HFFc6 (cell line): ENCODE measurements at places on chromosomes 13 and 19. TPM values are rescaled to one million over a fixed set of nuclear protein-coding genes. Genes with fewer than 3 reads are reported as not detected.
A peak's percentile ranks its signal among the peaks of the same experiment; 100 is the strongest.

DNA sequence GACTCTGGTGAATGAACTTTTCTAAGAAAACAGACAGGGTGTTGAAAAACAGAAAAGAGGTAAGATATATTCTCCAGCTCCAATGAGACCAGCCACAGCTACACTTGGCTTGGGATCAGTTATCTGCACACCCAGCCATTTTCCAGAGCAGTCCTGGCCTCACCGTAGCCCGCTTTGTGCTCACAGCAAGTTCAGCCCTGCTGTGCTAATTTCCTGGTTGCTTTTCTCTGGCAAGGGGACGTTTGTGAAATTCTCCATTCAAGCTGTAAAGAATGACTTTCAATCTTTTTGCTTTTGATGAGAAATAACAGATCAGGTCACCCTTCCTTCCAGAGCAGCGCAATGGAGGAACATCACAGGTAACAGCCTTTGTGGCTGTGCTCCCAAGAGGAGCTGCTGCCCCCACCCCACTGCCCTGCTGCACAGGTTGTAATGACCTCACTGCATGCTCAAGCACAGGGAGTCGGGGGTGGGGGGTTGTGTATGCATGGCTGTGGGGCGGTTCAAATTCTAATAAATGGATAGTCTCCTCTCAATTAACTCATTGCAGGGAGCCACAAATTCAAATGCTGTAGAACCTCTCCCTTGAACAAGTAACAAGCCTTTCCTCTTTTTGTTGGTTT lies 516.6 kb upstream of the NBEA start:
- H3K4me1 ChIP-seq = peaks cover 9% of the 10 kb centered on the region; the same call in 1 of the 2 replicates
- H3K36me3 ChIP-seq = no peaks in the 10 kb centered on the region
- no peak overlapping the region for H3K4me3 ChIP-seq

DNA sequence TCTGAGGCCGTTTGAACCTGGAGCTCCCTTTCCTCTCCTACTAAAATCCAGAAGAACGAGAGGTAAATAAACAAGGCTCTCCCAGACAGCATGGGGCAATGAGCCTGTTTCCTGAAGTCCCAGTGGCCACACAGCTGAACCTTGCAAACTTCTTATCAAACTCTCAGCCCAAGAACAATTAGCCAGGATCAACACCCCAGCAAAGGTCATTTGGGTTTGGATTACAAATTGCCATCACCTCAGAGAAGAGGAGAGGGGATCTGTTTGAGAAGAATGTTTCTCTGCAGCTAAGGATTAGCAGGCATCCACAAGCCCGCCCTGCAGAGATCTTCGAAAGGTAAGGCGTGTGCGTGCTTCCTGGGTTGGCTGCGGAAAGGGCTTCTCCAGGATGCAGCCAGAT lies 201.9 kb upstream of the SOX1 start:
- peaks cover 15% of the 10 kb centered on the region for H3K36me3 ChIP-seq
- H3K4me1 ChIP-seq = no peaks in the 10 kb centered on the region
- no peak overlapping the region for H3K4me3 ChIP-seq

DNA sequence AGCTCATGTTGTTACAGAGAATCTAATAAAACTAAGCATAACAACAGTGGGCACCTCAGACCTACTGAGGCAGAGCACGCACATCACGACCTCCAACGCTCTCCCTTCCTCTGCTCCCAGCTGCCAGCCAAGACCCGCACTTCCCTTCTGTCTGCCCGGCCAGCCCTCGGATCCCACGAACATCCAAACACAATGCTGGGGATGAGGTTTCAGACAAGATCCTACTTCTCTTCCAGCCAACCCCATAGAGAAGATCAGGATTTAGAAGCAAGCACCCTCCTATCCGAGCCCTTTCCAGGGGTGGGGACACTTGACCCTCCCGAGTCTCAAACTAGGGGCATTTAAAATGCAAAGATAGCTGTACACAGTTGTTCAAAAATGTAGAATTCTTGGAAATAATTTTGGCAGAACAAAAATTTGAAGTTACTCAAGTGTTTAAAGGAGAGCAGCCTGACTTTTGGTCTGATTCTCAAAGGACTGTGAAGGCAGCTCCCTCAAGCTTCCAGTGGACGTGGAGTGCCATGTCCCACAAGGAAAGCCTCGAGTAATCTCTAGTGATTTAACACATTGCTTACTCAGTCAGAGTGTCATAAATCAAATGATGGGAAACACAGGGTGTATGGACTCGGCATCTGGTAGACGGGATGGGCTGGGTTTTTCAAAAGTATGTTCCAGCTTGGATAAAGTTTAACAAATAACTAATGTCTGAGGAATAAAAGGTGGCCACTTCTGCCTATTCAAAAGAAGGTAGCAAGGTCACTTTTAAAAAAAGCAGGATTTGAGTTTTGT lies 32.8 kb downstream of the ANKRD10 start:
- peaks cover 32% of the 10 kb centered on the region for H3K4me1 ChIP-seq
- no peak overlapping the region for H3K27ac ChIP-seq
- no peak overlapping the region for H3K4me3 ChIP-seq
- H3K27me3 ChIP-seq = peaks cover 5% of the 10 kb centered on the region
- no peak for DNase-seq

DNA sequence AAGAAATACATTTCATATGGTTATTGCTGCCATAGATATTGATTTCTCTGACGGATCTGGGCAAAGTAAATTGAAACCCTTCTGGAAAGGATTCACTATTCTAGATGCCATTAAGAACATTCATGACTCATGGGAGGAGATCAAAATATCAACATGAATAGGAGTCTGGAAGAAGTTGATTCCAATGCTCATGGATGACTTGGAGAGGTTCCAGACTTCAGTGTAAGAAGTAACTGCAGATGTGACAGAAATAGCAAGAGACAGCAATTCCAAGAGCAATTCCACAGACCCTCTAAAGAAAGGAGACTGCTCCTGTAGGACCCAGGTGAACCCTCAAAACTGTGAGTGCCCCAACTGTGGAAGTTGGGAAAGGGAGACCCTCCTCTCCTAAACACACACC lies 30.9 kb upstream of the KCTD12 start:
- peaks cover 14% of the 10 kb centered on the region for H3K4me1 ChIP-seq
- no peaks in the 10 kb centered on the region for H3K36me3 ChIP-seq
- DNase-seq = no peak
- no peak overlapping the region for H3K27ac ChIP-seq

GRCh38 chr13:27359199-27359821 lies 65.1 kb upstream of the GTF3A start:
- DNase-seq = peak; percentile 57
- no peaks in the 10 kb centered on the region for H3K36me3 ChIP-seq
- peaks cover 23% of the 10 kb centered on the region for H3K4me1 ChIP-seq
- no peak overlapping the region for H3K4me3 ChIP-seq
- H3K27me3 ChIP-seq = peaks cover 19% of the 10 kb centered on the region

DNA sequence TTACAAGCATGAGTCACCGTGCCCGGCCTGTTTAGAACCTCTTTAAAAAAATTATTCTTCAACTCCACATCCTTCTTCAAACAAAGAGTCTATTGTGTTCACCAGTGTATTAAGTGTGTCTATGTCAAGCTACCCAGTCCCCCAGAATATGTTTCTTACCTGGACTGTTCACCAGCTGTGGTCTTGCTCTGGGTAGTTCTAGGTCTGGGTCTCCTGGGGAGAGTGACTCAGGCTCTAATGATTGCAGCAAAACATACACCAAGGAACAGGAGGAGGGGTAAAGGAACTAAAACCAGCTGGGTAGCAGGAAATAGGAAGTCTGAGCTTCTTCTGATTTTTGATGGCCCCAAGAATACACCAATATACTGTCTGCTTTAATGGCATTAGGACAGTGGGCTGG lies at the start of gene FPR1:
Gene FPR1 (minus strand): TSS at position 224 of the 400 bp plus-strand sequence. CDS start 4,884 bp downstream, outside the sequence.
- peaks cover 21% of the 10 kb centered on the region for H3K27me3 ChIP-seq
- peaks cover 19% of the 10 kb centered on the region for H3K4me1 ChIP-seq
- H3K36me3 ChIP-seq = no peaks in the 10 kb centered on the region; the same call in 1 of the 2 replicates

DNA sequence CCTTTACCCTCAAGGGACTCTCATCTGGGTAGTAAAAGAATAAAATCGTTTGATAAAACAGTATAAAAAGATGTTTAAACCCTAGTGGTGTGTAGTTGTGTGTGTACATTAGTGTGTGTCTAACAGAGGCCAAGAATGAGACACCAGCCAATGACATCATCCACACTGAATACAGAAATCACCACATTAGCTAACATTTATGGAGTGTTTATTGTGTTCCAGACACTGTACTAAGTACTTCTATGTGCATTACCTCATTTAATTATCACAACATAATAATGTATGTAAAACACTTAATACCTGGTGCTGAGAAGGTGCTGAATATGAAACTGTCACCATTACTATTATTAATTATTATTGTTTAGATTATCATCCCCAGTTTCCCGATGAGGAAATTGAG lies 49.1 kb upstream of the UQCRFS1 start:
- no peak overlapping the region for H3K27ac ChIP-seq
- H3K27me3 ChIP-seq = peaks cover 9% of the 10 kb centered on the region
- H3K36me3 ChIP-seq = no peaks in the 10 kb centered on the region
- no peaks in the 10 kb centered on the region for H3K4me1 ChIP-seq
- no peak overlapping the region for H3K4me3 ChIP-seq

DNA sequence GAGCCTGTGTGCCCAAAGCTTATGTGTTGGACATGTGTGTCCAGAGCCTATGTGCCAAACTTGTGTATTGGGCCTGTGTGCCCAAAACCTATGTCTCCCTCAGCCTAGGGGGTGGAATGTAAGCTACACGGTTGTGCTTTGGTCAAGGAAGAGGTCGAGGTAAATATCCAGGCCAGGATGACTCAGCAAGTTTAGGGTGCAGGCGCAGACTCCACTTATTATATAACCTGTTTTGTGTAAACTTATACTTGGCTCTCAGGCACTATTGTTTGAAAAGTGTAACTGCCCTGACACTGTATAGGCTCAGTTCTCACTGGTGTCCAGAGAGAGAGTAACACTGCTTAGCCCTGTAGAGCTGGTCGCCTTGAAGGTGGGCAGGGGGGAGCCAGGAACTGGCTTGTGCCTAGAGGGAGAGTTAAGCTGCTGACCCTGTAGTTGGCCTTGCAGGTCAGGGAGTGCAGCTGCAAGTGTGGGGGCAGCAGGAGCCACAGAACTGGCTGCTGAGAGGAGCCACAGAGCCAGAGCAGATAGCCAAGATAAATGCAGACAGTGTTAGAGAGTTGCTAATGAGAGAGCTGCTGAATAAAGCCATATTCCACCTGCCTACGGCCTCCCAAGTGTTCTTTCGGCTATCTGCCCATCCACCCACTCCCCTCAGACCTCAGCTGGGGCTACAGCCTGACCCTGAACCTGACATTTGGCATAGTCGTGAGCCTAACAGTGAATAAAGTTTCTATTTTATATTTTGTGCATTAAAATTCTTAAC lies 517.2 kb upstream of the SLITRK1 start:
- H3K4me3 ChIP-seq = peak overlapping the region; percentile 43; the same call in 1 of the 2 replicates
- DNase-seq = no peak
- H3K36me3 ChIP-seq = peaks cover 48% of the 10 kb centered on the region
- H3K27me3 ChIP-seq = no peaks in the 10 kb centered on the region
- H3K27ac ChIP-seq = peak overlapping the region; percentile 89
- H3K4me1 ChIP-seq = peaks cover 65% of the 10 kb centered on the region

- H3K27me3 ChIP-seq = peaks cover 5% of the 10 kb centered on the region
- H3K4me3 ChIP-seq = no peak overlapping the region
- H3K4me1 ChIP-seq = no peaks in the 10 kb centered on the region
- DNase-seq = no peak
Measured at GRCh38 chr19:15025217-15025616, 24.1 kb upstream of the CASP14 start.

Gene ZNF576
- 18.1 to 22.7 TPM (median 19.6 TPM) in 3 replicates for total RNA-seq

Gene IGLON5
- total RNA-seq = not detected in 2 replicates

Gene AP1M2
- total RNA-seq = 0.54 to 1.3 TPM (median 1.1 TPM) in 3 replicates

Gene ZNF460
- 22.9 to 35.8 TPM (median 32.7 TPM) in 3 replicates for total RNA-seq

Gene OCEL1
- total RNA-seq = 14.2 to 20.9 TPM (median 18.7 TPM) in 3 replicates

Gene VSTM2B
- total RNA-seq = not detected in 3 replicates
